ENCODE measurements at places on chromosomes 5 and 9.

DNA sequence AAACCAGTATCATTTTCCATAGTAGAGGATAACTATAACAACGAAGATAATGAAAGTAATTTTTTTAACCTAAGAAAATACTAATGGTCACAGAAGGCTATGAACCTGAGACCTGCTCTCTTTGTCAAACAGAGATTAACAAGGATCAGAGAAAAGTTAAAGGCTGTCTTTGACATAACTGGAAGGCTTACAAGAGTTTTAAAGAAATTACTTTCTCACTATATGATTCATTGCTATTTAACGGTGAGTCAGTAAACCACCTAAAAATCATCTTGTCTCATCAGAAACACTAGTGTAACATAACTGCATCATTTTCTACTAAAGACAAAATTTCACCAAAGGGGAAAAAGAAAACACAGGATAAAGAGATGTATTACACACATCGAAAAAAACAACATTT is 19.3 kb downstream of the MLANA start:
- no peak for DNase-seq

DNA sequence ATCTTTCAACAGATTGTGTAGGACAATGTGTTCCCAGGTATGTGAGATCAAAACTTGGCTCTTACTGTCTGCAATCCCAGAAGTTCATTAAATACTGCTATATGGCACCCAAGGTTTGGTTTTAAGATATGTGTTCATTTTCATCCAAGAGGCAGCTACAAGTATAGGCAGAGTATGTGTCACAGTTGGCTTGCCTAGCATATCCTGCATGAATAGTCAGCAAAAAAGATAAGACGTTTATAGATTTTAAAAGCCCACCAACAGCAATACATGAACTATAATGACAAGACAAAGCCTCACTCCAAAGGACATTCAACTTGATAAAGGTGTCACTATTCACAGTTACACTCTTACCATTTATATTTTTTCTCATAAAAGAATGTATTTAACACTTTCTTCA is 99.1 kb downstream of the BNC2 start:
- DNase-seq: no peak

DNA sequence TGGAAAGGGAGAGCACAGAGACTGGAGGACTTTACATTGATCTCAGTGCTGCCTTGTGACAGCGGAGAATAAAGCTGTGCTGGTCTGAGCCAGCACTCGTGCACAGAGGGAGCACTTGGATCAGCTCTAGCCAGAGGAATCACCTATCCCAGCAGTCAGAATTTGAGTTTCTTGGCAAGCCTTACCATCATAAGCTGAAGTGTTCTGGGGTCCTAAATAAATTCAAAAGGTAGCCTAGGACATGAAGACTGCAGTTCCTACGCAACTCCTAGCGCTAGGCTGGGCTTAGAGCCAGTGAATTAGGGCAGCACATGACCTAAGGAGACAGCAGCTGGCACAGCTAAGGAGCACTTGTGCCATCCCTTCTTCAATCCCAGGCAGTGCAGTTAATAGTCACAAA is 119.5 kb downstream of the HMHB1 start:
- DNase-seq: no peak

GRCh38 chr5:19240170-19240569 is 747.8 kb downstream of the CDH18 start:
- DNase-seq: no peak

GRCh38 chr5:77339337-77339890 is 128.9 kb downstream of the PDE8B start:
- no peak for DNase-seq

- DNase-seq: no peak
These were observed 209.2 kb upstream of the IRX4 start for GRCh38 chr5:2091921-2092320.

- no peak for DNase-seq
These were observed 22.5 kb downstream of the HSPB3 start for GRCh38 chr5:54477941-54478478.

DNA sequence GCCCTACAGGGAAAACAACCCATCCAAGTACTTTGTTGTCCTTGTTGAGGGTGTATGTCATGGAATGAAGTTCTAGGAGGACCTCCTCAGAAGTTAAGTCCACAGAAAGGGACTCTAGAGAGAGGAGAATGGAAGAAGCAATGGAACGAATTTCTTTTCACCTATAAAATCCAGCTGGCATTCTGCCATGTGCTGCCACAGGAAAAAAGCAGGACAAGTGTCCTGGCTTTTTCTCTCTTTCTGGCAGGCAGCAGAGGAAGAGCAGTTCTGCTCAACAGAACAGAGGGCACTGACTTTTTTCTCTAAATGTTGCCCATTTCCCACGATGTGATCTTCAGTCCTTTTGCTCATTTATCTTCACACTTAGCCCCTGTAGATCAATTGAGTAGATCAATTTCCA is 240.8 kb downstream of the MCTP1 start:
- no peak for DNase-seq

DNA sequence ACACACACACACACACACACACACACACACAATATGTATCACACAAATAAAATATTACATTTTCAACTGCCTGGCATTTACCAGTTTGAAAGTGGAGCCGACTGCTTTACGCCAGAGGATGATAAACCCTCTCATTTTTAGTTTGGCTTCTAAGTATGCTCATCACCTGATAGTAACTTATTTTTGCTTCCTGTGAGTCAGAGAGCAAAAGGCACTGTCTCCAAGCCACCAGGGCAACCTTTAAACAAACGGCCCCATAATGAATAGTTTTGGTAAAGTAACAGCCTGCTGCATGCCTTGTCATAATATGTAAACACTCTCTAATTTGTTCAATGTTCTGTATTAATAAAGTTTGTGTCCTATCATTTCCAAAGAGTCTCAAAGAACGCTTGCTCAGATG is 26.9 kb downstream of the KLF4 start:
- DNase-seq: no peak

DNA sequence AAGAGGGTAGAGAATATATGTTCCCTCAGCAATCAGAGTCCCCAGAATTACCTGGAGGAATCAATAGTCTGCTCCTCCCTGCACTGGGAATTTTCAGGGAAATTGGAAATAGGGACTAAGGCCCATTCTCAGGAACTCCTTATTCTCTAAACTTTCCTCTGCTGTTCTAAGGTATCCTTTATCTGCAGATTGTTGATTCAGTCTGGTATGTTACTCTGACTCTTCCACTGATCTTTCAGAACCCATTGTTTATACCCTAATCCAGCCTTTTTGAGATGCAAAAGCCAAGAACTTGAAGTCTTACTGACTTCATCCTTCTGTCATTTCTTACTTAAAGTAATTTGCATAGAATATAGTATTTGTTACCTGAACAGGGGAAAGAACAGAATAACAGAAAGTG is 143.5 kb upstream of the PPP1R2B start:
- DNase-seq: no peak

DNA sequence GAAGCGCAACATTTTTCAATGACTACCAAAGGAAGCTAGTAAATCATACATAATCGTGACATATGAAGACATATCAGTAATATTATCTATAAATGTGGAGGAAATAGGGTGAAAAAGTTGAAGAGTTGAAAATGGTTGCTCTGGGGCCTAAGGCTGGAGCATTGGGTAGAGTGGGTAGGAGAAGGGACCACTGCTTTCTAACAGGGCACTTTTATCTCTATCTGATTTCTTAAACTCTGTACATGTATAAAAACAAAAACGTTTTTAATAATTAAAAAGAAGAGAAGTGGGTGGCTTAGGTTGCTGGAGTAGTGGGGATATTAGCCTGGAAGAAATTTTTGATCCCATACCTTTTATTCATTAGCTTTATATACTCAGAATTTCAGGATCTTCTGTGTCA is 44.2 kb upstream of the ITGA1 start:
- DNase-seq: no peak

DNA sequence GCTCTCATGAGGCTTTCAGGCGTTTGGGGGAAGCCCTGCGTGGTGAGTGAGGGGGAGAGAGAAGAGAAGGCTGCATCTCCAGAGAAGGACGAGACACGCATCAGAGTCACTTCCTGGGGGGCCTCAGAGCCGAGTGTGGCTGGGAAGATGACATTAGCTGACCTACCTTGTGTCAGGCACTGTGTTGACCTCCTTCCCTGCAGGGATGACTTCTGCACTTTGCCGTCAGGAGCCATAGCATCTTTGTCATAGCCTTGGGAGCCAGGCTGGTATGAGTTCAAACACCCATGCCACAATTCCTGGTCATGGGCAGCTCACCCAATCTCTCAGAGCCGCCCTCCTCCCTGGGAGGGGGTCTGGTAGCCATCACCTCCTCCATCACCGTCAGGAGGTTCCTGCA is 17.3 kb downstream of the NEURL1B start:
- no peak for DNase-seq

DNA sequence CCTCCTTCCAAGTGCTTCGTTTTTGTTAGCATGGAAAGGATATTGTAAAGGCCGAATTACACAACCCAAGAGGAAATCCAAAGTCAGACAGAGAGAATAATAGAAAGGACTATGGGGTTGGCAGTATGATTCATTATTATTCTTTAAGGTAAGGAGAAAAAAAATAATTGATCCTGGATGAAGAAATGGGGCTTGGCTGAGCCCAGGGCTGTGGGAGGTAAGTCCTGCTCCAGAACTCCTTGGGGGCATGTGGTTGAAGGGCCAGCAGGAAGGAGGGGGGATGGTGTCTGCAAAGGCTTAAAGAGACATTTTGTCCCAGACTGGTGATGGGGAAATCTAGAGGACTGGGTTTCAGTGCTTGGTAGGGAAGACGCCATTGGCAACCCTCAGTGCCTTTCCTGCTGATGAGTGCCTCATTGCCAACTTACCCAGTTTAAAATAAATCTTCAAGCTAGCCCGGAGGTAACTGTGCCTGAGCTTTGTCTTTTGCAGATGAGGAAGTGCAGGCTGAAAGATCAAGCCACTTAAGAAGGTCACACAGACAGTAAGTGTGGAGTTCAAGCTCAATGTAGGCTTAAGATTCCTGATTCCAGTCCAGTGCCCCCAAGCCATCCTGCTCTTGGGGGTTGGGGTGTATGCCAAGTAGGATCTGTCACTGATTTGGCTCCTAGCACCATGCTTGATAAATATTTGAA is 30.2 kb downstream of the FOXI1 start:
- no peak for DNase-seq

GRCh38 chr5:169653091-169653490 is 16.0 kb downstream of the DOCK2 start:
- peak; percentile 23 for DNase-seq

DNA sequence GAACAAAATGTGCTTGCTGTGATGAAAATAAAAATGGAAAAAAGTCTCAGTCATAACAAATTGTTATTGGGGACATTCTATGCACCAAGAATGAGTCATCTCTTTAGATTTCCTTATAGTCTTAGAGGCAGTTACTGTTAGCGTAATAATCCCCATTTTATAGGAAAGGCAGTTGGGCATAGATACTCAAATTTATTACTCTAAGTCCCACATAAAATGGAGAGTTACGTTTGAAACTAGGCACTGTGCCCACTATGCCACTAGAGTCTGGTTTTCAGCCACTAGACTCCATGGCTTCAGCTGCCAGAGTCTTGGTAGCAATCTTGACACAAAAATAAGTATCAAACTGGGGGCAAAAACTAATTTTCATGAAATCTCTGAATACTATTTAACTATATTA is 317.9 kb upstream of the MEF2C start:
- DNase-seq: no peak

DNA sequence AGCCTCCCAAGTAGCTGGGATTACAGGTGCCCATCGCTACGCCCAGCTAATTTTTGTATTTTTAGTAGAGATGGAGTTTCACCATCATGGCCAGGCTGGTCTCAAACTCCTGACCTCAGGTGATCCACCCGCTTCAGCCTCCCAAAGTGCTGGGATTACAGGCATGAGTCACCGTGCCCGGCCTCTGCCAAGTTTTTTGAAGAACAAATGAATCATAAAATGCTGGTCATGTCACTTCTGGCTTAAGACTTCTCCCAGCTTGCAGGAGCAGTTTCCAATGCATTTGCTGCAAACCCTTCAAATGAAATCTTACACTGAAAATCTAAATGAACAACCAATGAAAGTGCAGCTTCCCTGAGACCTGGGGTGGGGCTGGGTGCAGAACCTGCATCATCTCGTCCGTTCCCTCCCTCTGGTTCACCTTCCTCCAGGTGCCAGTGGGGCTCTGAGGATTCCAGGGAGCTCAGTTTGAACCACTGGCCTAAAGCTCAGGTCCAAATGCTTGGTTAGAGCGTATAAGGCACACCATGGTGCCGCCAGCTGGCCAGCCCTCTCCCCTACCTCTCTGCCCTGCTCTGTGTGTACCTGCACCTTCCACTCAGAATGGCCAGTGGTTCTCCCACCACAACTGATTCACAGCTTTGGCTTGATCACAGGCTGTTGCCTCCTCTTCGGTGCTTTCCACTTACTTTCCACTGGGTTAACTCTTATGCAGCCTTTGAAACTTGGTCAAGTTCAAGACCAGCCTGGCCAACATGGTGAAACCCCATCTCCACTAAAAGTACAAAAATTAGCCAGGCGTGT is 39.8 kb upstream of the FUBP3 start:
- no peak for DNase-seq

GRCh38 chr5:156380848-156381247 is 53.9 kb downstream of the SGCD start:
- no peak for DNase-seq

- no peak for DNase-seq
These were observed 124.9 kb upstream of the ZNF608 start for GRCh38 chr5:124871303-124871702.

GRCh38 chr5:168156170-168156569 is 135.3 kb upstream of the WWC1 start:
- DNase-seq: no peak

DNA sequence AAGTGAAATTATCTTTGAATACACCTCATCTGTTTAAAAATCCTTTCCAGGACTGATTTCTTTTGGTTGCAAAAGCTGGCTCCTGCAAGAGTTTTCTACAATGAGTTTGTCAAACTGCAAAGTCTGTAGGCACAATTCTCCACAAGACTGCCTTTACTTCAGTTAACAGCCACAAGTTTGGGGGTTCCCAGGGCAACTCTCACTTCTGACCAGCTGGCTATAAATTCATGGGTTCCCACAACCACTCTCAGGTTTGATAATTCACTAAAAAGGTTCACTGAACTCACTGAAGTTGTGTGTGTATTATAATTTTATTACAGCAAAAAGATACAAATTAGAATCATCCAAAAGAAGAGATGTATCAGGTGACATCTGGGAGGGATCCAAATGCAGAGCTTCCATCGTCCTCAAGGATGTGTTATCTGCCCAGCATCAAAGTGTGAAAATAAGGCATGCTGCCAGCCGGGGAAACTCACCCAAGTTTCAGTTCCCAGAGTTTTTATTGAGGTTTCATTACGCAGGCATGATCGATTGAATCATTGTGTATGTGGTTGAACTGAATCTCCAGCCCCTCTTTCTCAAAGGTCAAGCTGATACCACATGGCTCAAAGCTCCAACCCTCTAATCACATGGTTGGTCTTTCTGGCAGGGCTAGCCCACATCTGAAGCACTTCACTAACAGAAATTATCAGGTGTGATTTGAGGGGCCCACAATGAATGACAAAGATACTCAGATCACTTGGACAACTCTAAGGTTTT is 19.0 kb upstream of the PSIP1 start:
- DNase-seq: no peak

GRCh38 chr5:117463881-117464570 is 889.4 kb upstream of the SEMA6A start:
- DNase-seq: no peak
